T follicular helper cell (primary cell): ENCODE measurements at places on chromosomes 5 and 9.
A peak's percentile ranks its signal among the peaks of the same experiment; 100 is the strongest.

DNA sequence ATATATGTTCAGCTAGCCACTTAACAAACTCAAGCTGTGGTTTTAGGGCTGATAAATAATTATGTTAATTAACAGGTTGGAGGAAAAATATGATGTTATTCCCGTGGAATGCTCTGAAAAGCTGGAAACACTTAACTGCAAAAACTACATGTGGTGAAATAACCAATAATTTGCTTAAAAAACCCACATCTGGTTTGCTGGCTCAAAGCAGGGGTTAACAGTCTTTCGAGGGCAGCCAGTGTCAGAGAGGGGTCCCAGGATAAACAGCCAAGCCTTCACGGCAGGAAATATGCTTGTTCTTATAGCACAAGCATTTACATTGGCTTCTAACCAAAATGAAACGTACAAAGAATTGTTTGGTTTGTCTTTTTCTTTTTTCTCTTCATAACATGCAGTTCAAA, 254.0 kb upstream of the GAS1 start:
- DNase-seq = no peak

- no peak for DNase-seq
These were observed 145.2 kb upstream of the CDH12 start for GRCh38 chr5:22998362-22998761.

DNA sequence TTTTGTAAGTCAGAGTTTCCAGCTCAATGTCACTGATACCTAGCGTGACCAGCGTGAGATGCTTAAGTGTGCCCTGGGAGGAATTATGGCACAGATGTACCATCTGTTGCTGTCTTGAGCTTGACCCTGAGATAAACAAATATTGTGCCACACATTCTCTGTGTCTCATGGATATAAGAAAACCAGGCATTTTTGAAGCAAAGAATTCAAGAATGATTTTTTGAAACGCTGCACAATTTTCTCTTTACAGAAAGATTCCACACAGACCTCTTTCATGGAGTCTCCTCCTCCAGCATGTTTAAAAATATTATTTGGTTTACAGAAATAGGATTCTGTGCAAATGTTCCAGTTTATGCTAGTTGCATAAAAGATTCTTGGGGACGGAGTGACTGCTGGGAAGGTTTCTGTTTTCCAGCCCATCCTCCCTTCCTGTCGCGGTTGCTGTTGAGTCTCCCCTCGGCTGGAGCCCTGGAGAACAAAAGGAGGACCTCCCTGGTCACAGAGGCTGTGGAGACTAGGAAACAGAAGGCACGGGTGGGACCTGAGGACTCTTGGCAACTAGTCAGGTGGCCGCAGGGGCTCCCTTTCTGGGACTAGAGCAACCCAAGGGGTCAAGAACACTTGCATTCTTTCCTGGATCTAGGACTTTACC, 120.8 kb downstream of the RASGRF2 start:
- DNase-seq = no peak

DNA sequence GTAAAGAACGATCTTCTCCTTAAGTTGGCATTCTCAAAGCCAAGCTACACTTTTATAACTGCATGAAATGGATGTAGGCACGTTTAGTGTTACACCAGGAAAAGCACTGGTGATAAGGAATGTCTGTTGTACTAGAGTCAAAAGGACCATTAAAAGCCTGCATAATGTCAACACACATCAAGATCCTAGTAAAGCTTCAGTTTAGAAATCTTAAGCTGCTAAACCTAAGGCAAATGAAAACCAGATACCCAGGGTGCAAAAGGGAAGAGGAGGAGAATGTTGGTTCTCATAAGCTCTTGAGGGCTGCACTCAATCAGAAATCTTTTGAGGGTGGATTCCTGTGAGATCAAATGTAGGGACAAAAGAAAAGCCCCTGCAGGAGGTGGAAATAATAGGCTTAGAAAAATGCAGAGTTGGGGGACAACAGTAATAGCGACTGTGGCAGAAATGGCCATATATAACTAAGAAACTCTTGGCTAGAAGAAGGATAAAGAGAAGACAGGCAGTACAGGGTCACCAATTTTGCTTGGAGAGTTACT, 148.2 kb downstream of the FBXL17 start:
- no peak for DNase-seq

- DNase-seq = no peak
These were observed 227.4 kb downstream of the MAN2A1 start for GRCh38 chr5:109917154-109917546.

DNA sequence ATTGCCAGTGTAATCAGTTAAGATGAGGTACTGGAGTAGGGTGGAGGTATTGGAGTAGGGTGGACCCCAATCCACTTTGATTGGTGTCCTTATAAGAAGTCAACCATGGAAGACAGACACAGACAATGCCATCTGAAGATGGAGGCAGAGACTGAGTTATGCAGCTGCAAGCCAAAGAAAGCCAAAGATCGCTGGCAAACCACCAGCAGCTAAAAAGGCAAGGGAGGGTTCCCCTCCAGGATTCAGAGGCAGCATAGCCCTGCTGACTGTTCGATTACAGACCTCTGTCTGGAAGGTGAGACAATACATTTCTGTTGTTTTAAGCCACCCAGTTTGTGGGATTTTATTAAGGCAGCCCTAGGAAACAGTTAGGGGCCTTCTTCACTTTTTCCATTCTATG, 30.5 kb upstream of the CKMT2 start:
- no peak for DNase-seq

DNA sequence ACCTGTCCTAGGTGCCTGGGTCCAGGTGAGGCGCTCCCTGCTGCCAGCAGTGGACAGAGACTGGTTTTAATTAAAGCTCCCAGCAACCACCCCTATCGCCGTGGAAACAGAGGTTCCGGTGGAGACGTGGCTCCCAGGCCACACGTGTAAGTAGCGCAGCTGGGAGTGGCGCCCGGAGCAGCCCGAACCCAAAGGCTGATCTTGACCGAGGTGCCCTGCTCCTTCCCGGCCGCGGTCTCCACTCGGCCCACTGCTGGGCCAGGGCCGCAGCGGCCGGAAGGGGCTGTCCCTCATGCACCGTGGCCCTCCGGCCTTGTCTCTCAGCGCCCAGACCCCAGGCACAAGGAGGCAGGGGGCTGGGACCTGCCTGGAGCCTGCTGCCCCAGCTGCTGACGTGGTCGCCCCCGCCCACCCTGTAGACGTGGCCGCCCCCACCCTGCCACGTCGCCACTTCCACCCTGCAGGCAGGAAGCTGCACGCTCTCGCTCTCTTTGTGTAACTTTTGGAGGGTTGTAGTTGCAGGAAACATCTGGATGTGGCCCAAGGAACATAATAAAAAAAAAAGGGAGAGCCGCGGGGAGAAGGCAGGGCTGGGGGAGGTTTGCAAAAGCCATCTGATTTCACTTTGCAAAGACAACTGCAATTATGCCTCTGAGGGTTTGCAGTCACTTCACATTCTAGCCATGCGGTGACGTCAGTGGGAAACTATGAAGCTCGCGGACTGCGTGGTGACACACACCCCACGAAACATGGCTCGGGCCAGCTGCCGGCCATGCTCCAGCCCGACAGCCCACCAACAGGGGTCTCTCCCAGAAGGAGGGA, 129.9 kb downstream of the RXRA start:
- peak; percentile 59 for DNase-seq

DNA sequence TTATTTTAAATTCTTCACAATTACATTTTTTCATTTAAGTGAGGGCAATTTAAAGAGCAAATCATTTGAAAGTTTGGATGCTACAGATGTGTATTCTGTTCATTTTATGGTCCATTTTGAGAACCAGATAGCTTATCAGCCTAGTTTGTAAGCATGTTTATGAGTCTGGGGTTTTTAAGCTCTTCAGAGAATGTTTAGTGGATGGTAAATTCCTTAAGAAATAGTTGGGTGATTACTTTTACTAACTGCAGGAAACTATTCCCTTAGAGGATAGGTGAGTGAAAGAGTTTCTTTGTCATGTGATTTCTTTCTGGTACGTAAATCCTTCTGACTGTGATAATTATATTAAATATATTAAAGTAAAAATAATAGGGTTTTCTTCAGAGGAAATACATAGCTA, 17.6 kb downstream of the RASGRF2 start:
- no peak for DNase-seq

DNA sequence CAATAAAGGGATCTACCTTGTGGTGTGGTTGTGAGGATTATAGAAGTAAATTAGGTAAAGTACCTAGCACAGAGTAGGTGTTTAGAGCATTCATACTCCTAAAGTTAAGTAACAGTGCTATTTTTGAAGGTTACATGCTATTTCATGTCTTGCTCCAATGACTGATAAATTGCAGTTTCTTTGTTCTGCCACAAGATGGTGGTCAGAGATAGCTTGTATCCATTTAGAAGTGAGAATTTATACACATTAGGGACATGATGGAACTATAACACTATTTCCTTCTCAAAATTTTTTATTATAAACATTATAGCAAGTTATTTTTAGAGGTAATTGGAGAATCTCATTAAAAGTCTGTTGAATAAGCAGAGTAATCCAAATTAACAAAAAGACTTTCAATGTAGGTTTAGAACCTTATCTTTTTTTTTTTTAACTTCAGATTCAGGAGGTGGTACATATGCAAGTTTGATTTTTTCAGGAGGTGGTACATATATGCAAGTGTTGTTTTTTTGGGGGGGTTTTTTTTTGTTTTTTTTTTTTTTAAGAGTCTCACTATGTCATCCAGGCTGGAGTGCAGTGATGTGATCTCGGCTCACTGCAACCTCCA, 17.1 kb downstream of the MTREX start:
- no peak for DNase-seq

DNA sequence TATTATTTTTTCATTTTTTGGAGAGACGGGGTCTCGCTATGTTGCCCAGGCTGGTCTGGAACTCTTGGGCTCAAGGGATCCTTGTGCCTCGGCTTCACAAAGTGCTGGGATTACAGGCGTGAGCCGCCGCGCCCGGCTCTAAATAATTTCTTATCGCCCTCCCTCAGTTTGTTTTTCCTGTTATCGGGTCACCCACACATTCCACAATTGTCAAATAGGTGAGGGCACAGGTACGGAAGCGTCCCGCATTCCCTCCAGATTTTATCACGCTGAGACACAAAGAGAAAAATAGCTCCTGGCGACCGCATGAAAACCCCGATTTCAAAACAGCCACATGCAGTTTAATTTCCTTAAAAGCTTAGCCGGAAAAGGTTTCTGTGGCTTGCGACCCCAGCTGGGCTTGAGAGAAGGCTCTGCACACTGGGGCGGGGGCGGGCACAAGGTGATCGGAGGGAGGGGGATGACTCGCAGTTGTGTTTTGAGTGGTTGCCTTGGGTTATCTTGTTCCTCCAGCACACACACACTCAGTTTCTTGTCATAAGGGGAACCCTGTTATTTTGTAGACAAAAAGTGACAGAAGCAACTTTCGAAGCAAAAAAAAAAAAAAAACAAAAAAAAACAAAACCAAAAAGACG, 717 bp upstream of the IQGAP2 start:
- DNase-seq = peak; percentile 76

DNA sequence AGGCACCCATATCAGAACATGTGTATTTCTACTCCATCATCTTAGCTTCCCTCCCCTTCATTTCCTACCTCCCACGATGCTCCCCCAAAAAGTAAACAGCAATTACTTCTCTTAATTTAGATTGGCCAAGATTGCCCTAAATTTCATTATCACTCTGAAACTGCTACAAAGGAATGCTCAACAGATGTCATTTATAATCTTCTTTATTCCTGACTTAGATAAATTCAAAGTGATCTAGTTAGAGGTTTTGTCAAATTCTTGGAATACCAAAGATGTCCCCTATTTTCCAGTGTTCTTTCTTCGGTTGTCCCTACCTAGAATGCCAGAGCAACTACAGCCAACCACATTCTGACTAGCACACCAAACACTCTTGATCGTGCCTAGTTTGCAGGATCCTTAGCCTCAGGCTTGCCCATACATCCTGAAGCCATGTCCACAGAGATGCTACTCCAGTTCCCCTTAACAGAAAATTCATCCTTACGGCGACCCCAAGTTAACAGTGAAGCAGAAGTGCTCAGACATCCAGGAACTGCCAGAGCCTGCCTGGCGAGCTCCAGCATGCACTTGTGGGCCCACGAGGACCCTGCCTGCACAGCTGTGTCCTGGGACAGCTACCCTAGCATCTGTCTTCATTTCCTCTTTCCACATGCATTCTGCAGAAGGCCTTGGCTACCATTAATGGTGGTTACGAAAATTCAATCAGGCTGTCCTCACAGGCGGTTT, 31.6 kb downstream of the DAP start:
- no peak for DNase-seq

DNA sequence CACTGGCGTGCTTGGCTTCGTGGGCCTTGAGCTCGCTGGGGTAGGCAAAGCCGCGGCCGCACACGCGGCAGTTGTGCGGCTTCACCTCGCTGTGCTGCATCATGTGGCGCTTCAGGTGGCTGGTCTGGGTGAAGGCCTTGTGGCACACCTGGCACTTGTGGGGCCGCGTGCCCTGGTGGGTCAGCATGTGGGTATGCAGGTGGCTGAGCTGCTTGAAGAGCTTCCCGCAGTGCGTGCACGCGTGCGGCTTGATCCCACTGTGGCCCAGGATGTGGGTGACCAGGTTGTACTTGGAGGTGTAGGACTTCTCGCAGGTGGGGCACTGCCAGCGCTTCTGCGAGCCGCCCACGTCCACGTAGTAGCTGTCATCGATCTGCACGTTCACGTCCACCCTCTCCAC, 46.8 kb downstream of the ZNF366 start:
- DNase-seq = no peak

GRCh38 chr9:21114311-21114710, 27.3 kb downstream of the IFNW1 start:
- no peak for DNase-seq

GRCh38 chr5:418162-419121, 24.5 kb upstream of the EXOC3 start:
- no peak for DNase-seq

DNA sequence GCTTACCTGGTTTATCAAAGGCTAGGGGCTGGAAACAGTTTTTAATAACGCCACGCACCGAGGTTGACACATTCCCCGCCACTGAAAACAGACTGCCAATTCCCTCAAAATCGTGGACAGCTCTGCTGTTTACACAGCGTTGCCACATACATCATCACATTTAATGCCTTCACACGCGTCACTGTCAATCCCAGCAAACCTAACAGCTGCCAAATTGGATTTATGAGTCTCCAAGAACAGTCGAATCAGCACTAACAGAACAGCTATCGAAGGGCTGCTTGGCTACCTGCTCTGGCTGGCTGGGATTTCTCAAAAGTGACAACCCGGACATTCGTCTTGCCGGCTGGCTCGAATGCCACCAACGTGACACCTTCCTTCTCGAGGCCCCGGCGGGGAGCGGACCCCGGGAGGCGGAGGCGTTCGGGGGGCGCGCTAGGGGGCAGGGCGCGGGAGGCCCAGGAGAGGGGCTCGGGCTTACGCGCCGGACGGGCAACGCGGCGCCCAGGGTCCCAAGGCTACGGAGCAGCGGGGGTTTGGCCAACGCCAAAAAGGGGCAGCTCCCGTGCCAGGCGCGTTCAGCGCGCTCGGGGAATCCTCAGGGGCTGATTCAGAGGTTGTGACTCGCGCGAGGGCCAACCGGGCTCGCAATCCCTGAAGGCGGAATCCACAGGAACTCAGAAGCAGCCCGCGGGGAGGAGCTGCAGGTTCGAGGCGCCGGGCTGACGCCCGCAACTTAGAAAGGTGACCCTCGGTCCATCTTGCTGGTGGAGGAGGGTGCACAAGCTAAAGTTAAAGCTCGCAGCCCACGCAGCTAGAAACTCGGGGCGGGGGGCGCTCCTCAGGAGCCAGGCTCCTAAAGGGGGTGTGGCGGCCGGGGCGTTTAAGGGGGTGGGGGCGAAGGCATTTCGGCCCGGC, 1.2 kb downstream of the CDC14B start:
- DNase-seq = no peak

- DNase-seq = no peak
These were observed 20.6 kb downstream of the OR2V2 start for GRCh38 chr5:181167814-181168488.

- no peak for DNase-seq
These were observed 283.8 kb upstream of the DMRT1 start for GRCh38 chr9:557601-558201.
